ENCODE measurements at places on chromosomes 16 and 17.

DNA sequence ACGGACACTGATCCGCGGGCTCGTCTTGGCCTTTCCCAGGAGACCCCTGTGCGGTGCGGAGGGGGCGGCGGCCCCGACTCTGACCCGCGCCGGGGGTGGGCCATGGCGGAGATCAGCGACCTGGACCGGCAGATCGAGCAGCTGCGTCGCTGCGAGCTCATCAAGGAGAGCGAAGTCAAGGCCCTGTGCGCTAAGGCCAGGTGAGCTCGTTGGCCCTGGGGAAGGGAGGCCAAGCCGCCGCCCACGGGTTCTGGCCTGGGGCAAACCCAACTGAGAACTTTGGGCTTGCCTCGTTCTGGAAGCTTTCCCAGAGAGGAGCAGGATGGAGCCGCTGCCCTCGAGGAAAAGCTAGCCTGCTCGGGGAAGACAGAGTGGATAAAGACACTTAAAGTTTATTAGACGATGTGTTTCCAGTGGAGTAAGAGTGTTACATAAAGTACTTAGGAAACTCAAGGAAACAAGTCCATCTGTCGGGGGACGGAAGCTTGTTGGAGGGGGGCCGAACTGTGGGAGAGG is 540 bp downstream of the PPP4C start:
- DNase-seq, result no peak

DNA sequence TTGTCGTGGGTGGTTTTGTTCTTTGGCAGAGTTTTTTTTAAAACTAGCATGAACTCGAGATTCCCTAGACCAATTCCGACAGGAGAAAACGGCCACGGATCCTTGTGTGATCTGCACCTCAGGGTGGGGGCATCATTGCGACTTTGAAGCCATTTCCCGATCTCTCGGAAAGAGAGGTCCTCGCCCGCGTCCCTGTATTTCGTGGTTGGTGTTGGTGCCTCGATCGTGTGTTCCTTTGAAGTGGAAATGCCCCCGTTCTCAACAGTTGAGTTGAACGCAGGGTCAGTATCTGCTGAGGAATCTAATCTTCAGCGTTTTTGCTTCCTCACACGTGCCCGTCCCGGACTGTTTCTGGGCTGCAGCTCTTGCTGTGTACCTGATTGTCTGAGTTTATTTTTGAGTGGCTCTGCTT is 1.1 kb downstream of the CRAMP1 start:
- DNase-seq, result no peak

- DNase-seq, result no peak
Measured at GRCh38 chr17:77307479-77308198, 166.9 kb downstream of the SEC14L1 start.

- peak; percentile 73 for DNase-seq
Measured at GRCh38 chr17:65850486-65850885, 289.0 kb upstream of the AXIN2 start.

DNA sequence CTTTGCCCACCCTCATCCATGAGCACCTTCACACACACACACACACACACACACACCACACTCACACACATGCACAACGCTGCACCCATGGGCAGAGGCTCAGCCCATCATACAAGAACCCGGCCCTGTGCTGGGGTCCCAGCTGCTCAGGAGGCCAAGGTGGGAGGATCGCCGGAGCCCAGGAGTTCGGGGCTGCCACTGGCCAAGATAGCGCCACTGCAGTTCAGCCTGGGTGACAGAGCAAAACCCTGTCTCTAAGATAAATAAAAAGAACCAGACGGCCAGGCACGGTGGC is 3.4 kb upstream of the FSCN2 start:
- no peak for DNase-seq

DNA sequence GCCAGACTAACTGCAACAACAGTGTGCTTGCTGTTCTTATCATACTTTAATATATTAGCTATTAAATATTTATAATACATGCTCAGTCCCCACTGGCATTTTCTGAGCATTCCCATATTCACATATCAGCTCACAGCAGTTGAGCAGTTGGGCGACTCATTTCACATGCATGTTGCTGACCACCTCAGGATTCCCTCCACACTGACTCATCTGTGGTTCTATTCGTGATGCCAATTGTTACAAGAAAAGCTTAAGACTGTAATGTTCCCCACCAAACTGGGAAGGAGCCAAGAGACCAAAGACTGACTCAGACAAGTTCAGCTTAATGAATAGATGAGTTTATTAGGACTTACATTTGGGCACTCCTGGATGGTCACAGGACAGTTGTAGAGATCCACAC is 100.3 kb upstream of the KIF2B start:
- DNase-seq, result peak; percentile 99
